ENCODE measurements at places on chromosomes 2 and 18.
A peak's percentile ranks its signal among the peaks of the same experiment; 100 is the strongest.

- peak; percentile 27 for DNase-seq
Observed at GRCh38 chr2:235659767-235660322, 166.0 kb downstream of the AGAP1 start.

DNA sequence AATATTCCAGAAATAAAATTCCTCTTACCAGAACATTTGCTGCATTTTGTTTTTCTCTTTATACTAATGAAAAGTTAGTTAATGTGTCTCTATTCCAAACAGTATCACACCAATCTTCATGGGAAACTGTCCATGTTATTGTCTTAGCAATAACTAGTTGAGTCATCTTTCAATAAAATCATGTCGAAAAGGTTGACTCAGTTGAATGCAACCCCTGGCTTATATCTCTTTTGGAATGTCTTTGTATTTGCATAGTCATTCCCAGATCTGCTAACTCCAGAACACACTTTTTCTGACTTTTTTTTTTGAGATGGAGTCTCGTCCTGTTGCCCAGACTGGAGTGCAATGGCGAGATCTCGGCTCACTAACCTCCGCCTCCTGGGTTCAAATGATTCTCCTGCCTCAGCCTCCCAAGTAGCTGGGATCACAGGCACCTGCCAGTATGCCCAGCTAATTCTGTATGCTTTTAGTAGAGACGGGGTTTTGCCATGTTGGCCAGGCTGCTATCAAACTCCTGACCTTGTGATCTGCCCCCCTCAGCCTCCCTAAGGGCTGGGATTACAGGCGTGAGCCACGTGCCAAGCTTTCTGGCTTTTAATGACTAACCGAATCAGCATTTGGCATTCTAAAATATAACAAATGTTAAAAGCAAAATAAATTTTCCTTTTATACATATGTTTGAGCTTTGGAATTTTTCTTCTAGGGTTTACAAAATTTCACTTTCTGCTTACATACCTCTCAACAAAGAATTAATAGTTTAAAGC lies 133.2 kb upstream of the GULP1 start:
- no peak for DNase-seq

- DNase-seq = peak; percentile 70
Observed at GRCh38 chr2:10434886-10435819, 13.0 kb downstream of the ODC1 start.

- DNase-seq = no peak
Observed at GRCh38 chr2:169344736-169345485, 17.4 kb downstream of the LRP2 start.

DNA sequence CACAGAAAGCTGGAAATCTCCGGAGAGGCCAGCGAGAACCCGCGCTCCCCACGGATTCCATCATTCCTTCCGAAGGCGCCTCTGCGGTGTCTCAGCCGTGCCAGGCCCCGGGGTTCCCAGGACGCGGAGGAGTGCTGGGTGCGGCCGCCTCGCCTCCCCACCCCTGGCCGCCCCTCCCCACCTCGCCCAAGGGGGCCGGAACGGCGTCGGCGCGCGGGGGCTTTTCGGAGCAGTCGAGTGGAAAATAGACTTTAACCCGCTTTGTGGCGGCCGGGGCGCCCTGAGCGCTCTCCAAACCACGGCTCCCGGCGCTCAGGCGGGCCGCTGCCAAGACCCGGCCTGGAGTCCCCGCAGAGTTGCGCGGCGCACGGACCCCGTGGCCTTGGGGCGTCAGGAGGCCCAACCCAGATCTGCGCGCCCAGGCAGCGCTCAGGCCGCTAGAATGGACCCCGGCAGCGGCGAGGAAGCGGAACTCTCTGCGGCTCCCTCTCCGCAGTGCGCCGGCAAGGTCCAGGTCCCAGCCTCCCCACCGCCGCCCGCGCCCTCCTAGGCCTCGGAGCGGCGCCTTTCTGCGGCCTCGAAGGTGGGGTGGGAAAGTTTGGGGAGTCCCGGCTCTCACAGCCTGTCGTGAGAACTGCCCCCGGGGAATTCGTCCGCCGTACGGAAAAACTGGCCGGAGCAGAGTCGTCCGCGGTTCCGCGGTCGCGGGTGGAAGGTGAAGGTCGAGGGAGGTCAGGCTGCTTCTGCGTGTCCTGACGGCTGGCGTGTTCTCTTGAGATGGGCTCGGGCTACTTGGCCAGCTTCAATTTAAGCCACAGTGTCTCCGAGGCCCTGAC lies 1.2 kb upstream of the EMX1 start:
- DNase-seq = peak; percentile 78

DNA sequence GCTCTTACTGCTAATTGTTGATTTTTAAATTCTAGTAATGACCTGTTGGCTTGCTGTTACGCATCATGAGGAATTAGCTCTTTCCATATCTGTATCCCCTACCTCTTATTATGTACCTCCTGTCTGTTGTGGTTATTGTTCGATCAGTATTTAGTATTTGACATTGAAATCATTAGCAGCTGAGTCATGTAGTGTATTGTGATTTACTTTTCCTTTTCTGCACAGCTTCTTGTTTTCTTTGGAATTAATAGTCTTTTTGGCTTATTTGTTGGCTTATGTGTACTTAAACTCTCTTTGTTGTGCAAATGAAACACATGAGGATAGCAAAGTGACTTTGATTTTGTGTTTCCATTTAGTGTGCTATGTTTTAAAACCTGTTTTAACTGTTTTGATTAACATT lies 4.3 kb downstream of the EPB41L5 start:
- DNase-seq = no peak

DNA sequence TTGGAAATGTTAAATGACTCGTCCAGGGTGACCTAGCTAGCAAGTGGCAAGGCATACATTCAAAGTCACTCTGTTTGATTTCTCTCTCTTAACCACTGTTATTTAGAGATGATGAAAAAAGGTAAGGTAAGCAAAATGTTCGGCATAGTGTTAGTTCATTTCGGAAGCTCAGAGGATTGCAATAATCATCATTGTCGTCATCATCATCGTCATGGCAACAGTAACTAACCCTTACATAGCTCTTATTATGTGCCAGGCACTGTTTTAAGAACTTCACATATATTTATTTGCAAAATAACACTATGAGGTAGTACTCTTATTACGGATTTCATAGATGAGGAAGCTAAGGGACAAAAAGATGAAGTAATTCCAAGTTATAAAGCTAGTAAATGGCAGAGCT lies 292.7 kb upstream of the CXCR4 start:
- DNase-seq = no peak

DNA sequence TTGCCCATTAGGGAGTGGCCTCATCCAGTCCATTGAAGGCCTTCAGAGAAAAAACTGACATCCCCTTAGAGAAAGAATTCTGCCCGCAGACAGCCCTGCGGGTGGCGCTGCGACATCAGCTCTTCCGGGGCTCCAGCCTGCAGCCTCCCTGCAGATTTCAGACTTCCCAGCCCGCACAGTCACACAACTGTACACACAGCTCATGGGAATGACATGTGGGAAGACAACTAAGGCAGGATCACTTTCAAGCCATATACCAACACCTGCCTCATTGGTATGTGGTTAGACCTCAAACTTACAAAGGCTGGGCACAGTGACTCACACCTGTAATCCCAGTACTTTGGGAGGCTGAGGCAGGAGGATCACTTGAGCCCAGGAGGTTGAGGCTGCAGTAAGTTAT lies 24.8 kb upstream of the TUBB6 start:
- no peak for DNase-seq

GRCh38 chr18:61428266-61428665 lies 95.0 kb downstream of the CDH20 start:
- DNase-seq = no peak

DNA sequence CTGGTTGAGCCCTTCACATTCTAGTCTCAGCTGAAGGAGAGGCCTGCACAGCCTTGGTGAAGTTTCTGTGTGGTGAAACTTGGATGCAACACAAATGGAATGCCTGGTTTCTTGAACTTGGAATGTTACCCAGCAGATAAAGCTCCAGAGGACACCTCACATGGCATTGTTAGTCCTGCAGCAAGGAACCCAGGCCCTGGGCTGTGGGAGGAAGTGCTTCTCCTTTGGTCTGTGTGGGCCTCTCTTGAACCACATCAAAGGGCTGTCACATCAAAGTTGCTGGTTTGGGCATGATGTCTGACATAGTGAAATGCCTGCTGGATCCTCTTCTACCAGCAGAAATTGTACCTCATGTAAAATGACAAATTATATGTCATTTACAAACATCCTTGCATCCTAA lies 198.5 kb downstream of the FHOD3 start:
- DNase-seq = no peak

GRCh38 chr2:238267341-238267710 lies 21.1 kb downstream of the PER2 start:
- no peak for DNase-seq

- DNase-seq = no peak
Observed at GRCh38 chr18:9475643-9476591, 604 bp downstream of the RALBP1 start.

- DNase-seq = no peak
Observed at GRCh38 chr2:101969723-101970122, 22.0 kb upstream of the IL1R2 start.

DNA sequence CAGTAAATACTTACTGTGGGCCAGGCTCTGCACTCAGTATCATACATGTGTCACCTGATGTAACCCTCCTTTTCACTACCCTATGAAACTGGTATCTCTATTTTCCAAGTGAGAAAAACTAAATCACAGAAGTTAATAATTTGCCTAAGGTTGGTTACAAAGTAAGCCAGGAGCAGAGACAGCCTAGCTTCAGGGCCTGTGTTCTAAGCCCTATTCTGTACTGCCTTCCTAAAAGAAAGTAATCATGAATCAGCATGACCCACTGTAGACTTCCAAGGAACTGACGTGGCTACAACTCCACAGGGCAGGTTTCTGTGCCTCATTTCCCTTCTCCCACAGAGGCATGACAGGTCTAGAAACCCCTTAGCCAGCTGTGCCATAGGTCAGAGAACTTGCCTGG lies 14.3 kb downstream of the ZNF142 start:
- DNase-seq = no peak

- no peak for DNase-seq
Observed at GRCh38 chr2:136215449-136215848, 97.5 kb upstream of the CXCR4 start.

DNA sequence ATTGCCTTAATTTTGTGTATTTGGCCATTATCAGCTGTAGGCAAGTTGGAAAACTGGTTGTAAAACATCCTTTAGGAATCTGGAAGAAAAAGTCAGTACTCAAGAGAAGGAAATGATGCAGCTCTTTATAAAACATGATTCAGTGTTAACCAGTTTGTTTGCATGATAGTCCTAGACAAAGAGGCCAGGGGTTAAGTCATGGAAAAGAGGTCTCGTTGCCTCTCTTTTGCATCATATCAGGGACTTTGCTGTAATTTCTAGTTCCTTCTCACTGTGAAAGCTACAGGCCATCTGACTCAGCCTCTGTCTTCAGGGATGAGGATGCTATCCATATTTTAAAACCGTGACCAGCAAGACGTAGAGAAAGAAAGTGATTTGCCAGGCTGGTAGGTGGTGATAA lies 38.0 kb downstream of the NPAS2 start:
- no peak for DNase-seq

GRCh38 chr2:237700512-237701032 lies 73.2 kb downstream of the LRRFIP1 start:
- DNase-seq = no peak
